ENCODE measurements at places on chromosomes 12 and 14.

- DNase-seq, result no peak
Observed at GRCh38 chr12:101781834-101782233, 42.6 kb upstream of the SYCP3 start.

DNA sequence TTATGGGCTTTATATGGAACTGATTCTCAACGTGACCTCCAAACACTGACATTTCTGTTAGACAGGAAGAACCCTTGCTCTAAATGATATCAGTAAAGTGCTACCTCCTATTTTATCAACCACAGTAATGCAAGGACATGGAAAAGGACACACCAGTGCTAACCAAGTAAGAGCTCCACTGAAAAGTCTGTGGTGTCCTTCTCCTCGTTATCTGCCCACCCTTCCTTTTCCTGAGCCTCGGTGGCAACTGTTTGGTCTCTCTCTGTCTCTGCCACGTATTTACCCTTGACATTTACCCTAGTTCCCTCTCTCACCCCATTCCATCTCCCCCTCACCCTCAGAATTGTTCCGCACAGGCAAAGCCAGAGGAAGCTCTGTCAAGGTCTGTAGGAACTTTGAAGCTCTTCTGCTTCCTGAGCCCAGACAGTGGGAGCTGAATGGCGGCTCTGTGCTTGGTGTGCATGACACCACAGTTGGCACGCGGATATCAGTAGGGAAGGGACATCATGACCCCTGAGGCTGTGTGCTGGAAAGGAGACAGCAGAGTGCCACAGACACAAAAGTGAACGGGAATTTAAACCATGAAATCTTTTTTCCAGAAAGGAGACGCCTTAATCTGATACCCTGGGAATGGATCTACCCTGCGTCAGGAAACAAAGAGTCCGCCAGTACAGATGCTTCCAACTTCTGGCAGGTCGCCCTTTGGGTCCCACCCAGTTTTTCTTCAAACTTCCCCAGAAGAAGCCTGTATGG lies 50.8 kb downstream of the NTN4 start:
- no peak for DNase-seq

DNA sequence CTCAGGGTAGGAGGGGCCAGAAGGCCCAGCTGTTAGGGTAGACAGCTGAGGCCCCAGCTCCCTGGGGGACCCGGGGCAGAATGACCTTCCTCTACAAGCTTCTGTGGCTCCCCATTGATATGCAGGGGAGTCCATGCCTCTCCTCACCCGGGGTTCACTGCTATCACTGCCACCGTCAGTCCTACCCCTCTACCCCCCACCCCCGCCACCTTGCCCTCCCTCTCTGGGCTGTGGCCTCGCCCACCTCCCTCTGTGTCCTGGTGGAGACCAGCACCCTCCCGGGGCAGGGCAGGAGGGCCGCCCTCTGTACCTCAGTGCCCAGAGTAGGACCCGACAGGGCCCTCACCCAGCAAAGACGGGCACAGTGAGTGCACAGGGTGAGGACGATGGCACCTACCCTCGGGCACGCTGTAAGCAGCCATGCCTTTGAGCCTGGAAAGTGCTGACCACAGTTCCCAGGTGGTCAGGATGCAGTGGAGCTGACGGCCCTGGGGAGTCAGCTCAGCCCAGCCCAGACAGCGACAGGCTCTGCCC lies 88.4 kb upstream of the SFSWAP start:
- no peak for DNase-seq

GRCh38 chr14:59256331-59256730 lies 67.9 kb downstream of the DAAM1 start:
- DNase-seq, result no peak

DNA sequence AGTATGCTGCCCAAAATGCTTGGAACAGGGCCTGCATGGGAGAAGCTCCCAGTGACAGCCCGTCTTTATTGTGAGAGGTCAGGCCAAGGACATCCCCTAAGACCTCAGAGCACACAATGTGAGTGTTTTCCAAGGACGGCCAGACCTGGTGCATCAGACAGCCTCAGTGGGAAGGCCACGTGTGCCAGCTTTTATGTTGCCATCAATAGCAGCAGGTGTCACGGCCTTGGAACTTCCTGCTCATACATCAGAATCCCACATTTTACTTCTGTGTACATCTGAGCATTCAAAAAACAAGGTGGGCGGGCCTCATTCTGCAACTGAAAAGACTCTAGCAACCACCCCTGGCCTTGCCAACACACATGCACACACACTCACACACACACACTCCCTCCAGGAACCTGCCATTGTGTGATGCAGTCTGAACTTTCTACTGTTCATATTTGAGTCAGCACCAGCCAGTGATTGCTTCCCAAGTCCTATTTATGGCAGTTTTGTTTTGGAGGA lies 753.1 kb upstream of the TBX3 start:
- DNase-seq, result no peak

GRCh38 chr12:45969084-45969483 lies 21.3 kb downstream of the SCAF11 start:
- no peak for DNase-seq

GRCh38 chr12:4240161-4240783 lies 33.3 kb upstream of the CCND2 start:
- DNase-seq, result no peak

DNA sequence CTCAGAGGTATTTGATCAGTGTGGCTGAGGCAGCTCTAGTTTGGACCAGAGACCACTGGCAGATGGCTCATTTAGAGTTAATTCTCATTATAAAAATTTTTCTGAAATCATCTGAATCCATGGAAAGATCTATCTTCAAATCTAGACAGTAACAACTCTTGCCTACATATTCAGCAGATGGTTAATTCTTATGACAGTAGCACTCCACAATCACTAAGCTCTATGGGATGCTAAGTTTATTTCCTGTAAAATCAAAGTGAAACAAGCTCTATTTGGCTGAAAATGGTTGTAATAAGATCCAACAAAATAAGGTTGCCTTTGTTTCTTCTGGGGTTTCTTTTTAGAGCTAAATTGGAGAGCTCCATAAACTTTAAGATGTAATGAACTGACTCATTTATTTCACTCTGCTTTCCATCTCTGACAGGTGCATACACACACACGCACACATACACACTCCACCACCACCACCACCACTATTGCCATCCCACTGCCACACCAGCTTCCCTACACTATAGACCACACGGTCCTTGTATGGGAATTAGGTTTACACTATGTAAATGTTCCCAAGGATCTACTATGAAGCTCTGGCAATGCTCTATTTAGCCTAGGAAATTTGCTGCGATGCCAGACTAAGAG lies 293.1 kb downstream of the RPAP3 start:
- no peak for DNase-seq

- no peak for DNase-seq
Observed at GRCh38 chr12:12715459-12716150, 1.6 kb upstream of the CDKN1B start.

- no peak for DNase-seq
Observed at GRCh38 chr14:37678916-37679315, 83.5 kb downstream of the TTC6 start.

DNA sequence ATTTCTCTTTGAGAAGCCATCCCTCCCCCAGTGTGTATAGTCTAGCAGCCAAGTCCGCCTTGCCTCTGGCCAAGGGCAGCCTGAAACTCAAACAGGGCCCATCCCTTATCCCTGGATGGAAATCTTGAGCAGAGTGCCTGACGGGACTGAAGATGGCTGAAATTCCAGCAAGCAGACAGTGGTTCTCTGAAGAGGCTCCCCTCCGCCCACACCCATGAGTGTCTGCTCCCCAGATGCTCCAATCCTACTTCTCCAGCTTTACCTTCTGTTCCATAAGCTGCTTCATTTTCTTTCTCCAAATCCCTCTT lies 396.2 kb downstream of the NUAK1 start:
- no peak for DNase-seq

GRCh38 chr12:94401326-94401725 lies 58.3 kb downstream of the CEP83 start:
- DNase-seq, result no peak

GRCh38 chr12:123836292-123836691 lies 74.2 kb downstream of the DNAH10 start:
- DNase-seq, result no peak

- no peak for DNase-seq
Observed at GRCh38 chr12:90519285-90519684, 435.7 kb downstream of the CCER1 start.

DNA sequence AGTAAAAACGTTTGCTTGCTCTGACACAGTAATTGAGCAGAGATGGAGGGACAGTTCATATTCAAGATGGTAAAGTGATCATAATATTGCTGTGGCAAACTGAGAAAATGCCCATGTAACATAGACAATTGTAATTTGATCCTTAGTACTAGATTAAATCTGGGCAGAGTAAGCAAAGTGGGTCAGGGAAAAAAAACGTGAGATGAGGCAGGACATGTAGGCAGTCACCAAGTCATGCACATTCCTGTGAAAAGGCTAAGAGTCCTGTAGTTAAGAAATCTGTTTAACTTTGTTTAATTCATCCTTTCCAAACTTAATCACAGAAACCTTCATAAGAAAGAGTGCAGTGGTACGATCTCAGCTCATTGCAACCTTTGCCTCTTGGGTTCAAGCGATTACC lies 16.1 kb downstream of the BTBD7 start:
- DNase-seq, result no peak

DNA sequence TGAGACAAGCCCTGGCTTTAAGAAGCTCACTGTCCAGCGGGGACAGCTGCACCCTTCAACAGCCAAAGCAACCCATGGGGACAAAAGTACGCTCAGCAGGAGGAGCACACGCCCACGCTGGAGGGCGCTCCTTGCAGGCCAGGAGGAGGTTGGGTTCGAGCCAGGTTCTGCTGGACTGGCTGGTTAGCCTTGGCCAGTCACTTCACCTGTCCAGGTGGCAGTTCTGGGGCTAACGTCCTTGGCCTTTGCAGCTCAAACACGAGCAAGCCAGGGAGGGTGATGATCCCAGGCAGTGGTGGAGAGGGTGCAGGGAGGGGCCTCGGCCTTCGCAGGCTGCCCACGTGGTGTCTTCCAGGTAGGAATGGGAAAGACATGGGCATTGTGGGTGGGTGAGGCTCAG lies 13.1 kb downstream of the CHGA start:
- no peak for DNase-seq

GRCh38 chr14:29216268-29217232 lies 450.0 kb downstream of the FOXG1 start:
- DNase-seq, result peak; percentile 99

- no peak for DNase-seq
Observed at GRCh38 chr12:102441077-102441596, 39.2 kb downstream of the IGF1 start.

DNA sequence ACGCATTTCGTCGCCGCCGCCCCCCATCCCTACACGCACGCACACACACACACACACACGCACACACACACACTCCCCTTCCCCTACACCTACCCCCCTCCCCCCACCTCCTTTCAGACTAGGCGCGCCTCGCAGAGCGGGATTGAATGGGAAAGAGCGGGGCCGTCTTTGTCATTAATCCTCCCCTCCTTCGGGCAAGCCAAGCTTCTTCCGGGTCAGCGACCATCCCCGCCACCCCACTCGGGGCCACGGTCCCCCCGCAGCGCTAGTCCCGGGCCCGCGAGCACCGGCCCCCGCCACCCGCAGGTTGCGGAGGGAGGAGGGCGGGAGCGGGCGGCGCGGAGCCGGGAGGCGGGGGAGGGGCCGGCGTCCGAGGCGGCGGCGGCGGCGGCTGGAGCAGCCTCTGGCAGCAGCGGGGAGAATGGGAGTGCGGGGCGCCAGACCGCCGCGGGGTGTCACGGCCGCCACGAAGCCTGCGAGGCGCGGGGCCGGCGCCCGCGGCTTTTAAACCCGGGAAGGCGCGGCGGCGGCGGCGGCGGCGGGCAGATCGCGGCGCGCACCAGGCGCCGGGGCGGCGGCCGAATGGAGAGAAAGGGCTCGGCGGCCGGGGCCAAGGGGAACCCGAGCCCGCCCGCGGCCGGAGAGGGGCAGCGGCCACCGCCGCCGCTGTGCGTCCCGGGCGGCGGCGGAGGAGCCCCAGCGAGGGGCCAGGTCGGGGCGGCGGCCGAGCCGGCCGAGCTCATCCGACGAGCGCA lies at the start of gene TTC9:
Gene TTC9, plus strand, starts transcription at position 369 of the 755 bp plus-strand sequence. Its CDS starts 214 bp downstream, at position 583.
- DNase-seq, result no peak

GRCh38 chr12:103637429-103637828 lies 50.4 kb downstream of the STAB2 start:
- no peak for DNase-seq

GRCh38 chr12:116962197-116962596 lies 51.4 kb downstream of the FBXW8 start:
- no peak for DNase-seq

- DNase-seq, result no peak
Observed at GRCh38 chr14:104794631-104794992, 936 bp downstream of the AKT1 start.

GRCh38 chr12:54341378-54342300 lies 16.7 kb downstream of the COPZ1 start:
- no peak for DNase-seq

GRCh38 chr14:24915958-24916595 lies 133.9 kb downstream of the STXBP6 start:
- no peak for DNase-seq

DNA sequence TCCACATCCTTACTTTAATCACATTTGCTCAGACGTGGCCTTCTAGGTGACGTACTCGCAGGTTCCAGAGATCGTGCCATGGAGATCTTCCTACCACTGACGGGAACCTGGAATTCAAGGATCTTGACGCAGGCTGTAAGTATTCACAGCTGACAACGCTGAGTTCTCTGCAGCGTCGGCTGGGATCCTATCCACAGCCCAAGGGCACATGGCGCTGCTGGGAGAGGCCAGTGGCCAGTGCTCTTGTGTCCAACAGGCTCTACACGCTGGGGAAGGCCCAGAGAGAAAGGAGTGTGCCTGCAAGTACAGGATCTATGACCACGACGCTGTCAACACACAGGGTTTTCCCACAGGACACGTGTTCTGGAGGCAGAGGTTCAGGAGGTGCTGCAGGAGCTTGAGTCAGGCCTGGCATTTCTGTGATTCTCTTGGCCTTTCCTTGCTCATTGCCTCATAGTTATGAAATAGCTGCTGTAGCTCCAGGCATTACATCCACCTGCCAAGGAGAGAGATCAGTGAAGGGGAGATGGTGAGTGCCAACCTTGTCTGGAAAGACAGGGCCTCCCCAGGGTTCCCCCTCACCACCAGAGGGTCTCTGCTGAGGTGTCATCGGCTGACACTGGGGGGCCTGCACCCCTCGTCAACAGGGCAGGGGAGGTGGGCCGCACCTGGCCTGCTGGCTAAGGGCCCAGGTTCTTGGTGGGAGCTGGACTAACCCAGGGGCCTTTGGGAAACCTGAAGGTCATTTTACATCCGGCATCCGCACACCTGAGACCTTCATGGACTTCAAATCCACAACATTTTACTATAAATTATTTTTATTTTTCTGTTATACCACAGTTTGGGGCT lies 21.3 kb downstream of the LRCOL1 start:
- DNase-seq, result no peak

- no peak for DNase-seq
Observed at GRCh38 chr12:56165369-56165768, 7.2 kb downstream of the MYL6 start.

- no peak for DNase-seq
Observed at GRCh38 chr12:112406519-112407488, 2.6 kb downstream of the RPL6 start.

DNA sequence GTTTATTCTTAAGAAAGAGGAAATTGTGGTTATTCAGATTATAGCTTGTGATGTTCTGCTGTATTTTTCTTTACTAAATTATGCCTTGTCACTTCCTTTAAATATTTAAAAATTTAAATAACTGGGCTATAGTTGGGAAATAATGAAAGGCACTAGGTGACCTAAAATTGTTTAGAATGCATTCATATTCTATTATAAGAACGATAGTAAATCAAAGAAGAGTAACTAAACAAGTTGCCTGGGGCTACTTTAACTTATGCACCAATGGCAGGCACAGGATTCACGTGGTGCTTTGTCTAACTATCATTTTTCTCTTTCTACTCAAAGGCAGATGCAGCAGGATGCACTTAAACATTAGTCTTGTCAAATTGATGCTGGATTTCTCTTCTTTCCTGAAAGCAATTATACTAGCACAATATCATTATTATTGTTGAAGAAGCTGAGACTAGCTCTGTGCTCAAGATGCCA lies 190.7 kb upstream of the PPFIA2 start:
- DNase-seq, result no peak

Data from NCI-H1436 treated with DMSO at 0.1 percent for 48 hours (cell line).